Neural progenitor cell (in vitro differentiated cells): ENCODE measurements at places on chromosomes 4 and X. TPM values are rescaled to one million over a fixed set of nuclear protein-coding genes. Genes with fewer than 3 reads are reported as not detected.

MAP3K15 gene
- 1.1 and 2.0 TPM in 2 replicates for total RNA-seq

CTSO gene
- total RNA-seq: 3.2 and 3.9 TPM in 2 replicates

SERTM2 gene
- 0.50 and 0.51 TPM in 2 replicates for total RNA-seq

GPRASP1 gene
- 7.0 and 7.3 TPM in 2 replicates for total RNA-seq

SLC39A8 gene
- 6.9 and 7.3 TPM in 2 replicates for total RNA-seq

PRKG2 gene
- total RNA-seq: 1.5 and 2.3 TPM in 2 replicates

AMBN gene
- total RNA-seq: 0.15 TPM in 1 of 2 replicates, not detected in the other

SMARCA1 gene
- total RNA-seq: 92.1 and 149 TPM in 2 replicates

TREX2 gene
- 0.96 TPM in 1 of 2 replicates, not detected in the other for total RNA-seq

FATE1 gene
- not detected in 2 replicates for total RNA-seq

TRAM1L1 gene
- 4.5 and 8.4 TPM in 2 replicates for total RNA-seq

FGF5 gene
- total RNA-seq: not detected in 2 replicates

PAGE4 gene
- total RNA-seq: not detected in 2 replicates

SPANXD gene
- not detected in 2 replicates for total RNA-seq

PF4V1 gene
- total RNA-seq: not detected in 2 replicates

KIAA1210 gene
- not detected in 2 replicates for total RNA-seq

AFM gene
- not detected in 2 replicates for total RNA-seq

VCX3A gene
- total RNA-seq: 1.0 TPM in 1 of 2 replicates, not detected in the other

ALAS2 gene
- 0.31 TPM in 1 of 2 replicates, not detected in the other for total RNA-seq

TIMP1 gene
- total RNA-seq: 21.6 and 40.5 TPM in 2 replicates
